Neural progenitor cell (in vitro differentiated cells): ENCODE measurements at places on chromosomes 13 and 19. TPM values are rescaled to one million over a fixed set of nuclear protein-coding genes. Genes with fewer than 3 reads are reported as not detected.

DNA sequence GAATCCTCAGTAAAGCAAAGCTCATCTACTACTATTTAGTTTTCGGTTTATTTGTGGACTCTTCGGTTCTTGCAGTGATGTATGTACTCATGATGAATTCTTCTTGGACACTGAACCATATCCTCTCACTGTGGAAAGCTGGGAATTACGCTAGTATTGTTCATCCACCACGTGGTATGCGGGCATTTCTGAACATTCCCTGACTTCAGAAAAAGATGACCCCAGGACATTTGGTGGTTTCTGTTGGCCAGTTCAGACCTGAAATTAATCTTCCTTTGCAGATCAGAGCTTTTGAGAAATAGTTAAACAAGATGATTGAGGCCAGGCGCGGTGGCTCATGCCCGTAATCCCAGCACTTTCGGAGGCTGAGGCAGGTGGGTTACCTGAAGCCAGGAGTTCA, 25.3 kb upstream of the FBN3 start:
- no peak overlapping the region for H3K27ac ChIP-seq
- H3K36me3 ChIP-seq, result no peaks in the 10 kb centered on the region
- no peak overlapping the region for H3K4me3 ChIP-seq
- no peak for DNase-seq

- peaks cover 22% of the 10 kb centered on the region for H3K4me1 ChIP-seq
- peaks cover 26% of the 10 kb centered on the region for H3K27me3 ChIP-seq
- H3K36me3 ChIP-seq, result no peaks in the 10 kb centered on the region
- H3K4me3 ChIP-seq, result peak overlapping the region; percentile 77
These were observed 703 bp downstream of the NEK3 start for GRCh38 chr13:52158629-52159158.

- peak; percentile 53 for DNase-seq
- peaks cover 28% of the 10 kb centered on the region for H3K27me3 ChIP-seq
- no peak overlapping the region for H3K27ac ChIP-seq
These were observed 711 bp upstream of the FOSB start for GRCh38 chr19:45467115-45467455.

GRCh38 chr13:20446405-20446804, 79.3 kb downstream of the CRYL1 start:
- DNase-seq, result no peak
- H3K27me3 ChIP-seq, result no peaks in the 10 kb centered on the region
- peaks cover 13% of the 10 kb centered on the region for H3K4me1 ChIP-seq
- H3K27ac ChIP-seq, result no peak overlapping the region

GRCh38 chr19:2087621-2088100, 8.5 kb downstream of the MOB3A start:
- H3K4me1 ChIP-seq, result peaks cover 6% of the 10 kb centered on the region
- no peak overlapping the region for H3K4me3 ChIP-seq
- no peak for DNase-seq
- no peaks in the 10 kb centered on the region for H3K36me3 ChIP-seq
- H3K27me3 ChIP-seq, result no peaks in the 10 kb centered on the region
- no peak overlapping the region for H3K27ac ChIP-seq

GRCh38 chr19:51195616-51196015, 29.3 kb upstream of the CD33 start:
- DNase-seq, result no peak
- H3K4me3 ChIP-seq, result no peak overlapping the region
- no peaks in the 10 kb centered on the region for H3K27me3 ChIP-seq
- no peaks in the 10 kb centered on the region for H3K4me1 ChIP-seq
- H3K36me3 ChIP-seq, result no peaks in the 10 kb centered on the region
- no peak overlapping the region for H3K27ac ChIP-seq

GRCh38 chr19:35531291-35531690, 2.0 kb upstream of the GAPDHS start:
- no peaks in the 10 kb centered on the region for H3K36me3 ChIP-seq
- H3K4me3 ChIP-seq, result no peak overlapping the region
- peaks cover 7% of the 10 kb centered on the region for H3K4me1 ChIP-seq
- no peaks in the 10 kb centered on the region for H3K27me3 ChIP-seq

DNA sequence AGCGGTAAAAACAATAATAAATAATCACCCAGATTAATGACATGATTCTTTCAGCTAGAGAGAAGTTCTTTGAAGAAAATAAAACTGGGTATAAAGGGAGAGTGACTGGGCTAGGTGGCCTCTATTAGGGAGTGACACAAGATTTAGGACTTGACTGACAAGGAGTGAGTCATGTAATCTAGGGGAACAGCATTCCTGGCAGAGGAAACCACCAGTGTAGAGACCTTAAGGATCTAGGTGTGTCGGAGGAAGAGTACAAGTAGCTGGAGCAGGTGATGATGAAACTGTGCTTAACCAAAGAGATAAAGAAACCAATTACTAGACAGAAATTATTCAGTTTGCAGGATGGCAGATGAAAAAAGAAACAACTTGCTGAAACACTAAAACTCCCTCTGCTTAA, 248.0 kb downstream of the RFC3 start:
- H3K27me3 ChIP-seq, result no peaks in the 10 kb centered on the region
- H3K36me3 ChIP-seq, result no peaks in the 10 kb centered on the region
- H3K4me1 ChIP-seq, result peaks cover 11% of the 10 kb centered on the region
- no peak overlapping the region for H3K27ac ChIP-seq
- H3K4me3 ChIP-seq, result no peak overlapping the region

DNA sequence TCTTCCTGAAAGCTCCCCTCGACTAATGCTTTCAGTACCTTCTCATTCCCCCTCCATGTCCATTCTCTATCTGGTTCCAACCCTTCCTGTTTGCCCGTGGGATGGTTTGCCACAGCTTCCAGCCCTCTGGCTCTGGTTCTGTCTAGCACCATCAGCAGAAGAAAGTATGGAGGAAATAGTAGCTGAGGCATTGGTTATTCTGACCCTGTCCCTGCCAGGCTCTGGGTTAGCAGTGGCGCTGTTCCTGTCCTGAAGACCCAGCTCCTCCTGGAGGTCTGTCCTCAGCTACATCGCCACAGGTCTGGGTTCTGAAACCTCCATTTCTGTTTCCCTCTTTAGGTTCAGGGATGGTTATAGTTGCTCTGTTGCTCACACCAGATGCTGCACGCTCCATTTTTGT, 604.6 kb upstream of the GPC6 start:
- H3K4me3 ChIP-seq, result no peak overlapping the region
- no peaks in the 10 kb centered on the region for H3K4me1 ChIP-seq
- no peak overlapping the region for H3K27ac ChIP-seq
- no peaks in the 10 kb centered on the region for H3K27me3 ChIP-seq

Gene PTH2
- not detected in 2 replicates for total RNA-seq

Gene ZNF442
- total RNA-seq, result 6.0 and 14.9 TPM in 2 replicates

Gene NEK5
- 0.09 and 0.28 TPM in 2 replicates for total RNA-seq

Gene SCGB2B2
- total RNA-seq, result 0.03 TPM in 1 of 2 replicates, not detected in the other

Gene ETFB
- 27.0 and 38.9 TPM in 2 replicates for total RNA-seq
